ENCODE measurements at places on chromosomes 11 and 22.

- no peak for DNase-seq
Observed at GRCh38 chr11:113497066-113497910, 22.1 kb upstream of the DRD2 start.

DNA sequence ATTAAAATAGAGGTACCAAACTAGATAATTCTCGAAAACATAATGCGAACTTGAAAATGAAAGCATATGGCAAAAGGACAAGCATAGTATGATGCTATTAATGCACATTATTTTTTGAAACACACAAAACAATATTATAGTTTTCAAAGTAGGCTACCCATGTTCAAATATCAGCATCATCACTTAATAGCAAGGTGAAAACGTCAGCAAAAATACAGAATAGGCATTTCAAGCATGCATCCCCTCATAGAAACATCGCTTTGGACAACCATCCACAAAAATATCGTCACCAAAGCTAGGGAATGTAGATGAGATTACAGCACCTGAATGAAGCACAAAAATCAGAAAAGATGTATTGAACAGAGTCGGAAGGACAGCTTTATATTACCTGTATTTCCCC lies 814.5 kb upstream of the LRRC4C start:
- no peak for DNase-seq

DNA sequence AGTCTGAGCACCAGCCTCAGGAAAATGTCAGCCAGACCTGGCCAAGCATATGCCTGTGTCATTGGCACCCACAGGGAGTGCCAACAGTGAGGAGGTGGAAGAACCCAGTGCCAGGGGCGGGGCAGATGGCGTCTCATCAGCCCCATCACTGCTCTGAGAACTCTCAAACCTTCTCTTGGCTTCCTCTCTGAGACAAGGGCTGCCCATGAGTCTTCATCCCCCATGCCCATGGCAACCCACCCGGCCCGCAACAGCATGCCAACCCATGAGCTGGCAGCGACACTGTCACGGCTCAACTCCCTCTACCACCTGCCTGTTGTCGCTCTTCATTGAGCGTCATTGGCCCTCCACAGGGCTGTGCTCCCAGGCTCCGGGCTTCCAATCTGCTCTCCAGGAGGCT lies 340.5 kb downstream of the BUD13 start:
- DNase-seq = no peak

- DNase-seq = no peak
Observed at GRCh38 chr11:72160319-72160718, 24.8 kb downstream of the FOLR3 start.

DNA sequence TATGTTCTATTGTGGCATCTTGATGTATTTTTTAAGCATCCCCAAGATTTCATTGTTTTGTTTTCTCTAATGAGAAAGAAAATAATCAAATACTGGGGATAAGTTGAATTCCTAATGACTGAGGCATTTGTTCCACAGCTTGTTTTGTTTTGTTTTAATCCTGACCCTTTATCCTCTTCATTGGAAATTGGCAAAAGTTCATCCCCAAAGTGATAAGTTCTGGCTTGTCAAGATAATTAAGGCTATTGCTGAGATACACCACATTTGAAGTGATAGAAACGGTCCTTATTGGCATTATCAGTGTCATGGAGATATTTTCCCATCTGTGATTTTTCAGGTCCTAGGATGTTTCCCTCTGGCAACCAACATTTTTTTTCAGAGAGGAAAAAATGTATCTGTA lies 65.0 kb downstream of the SLC36A4 start:
- no peak for DNase-seq

DNA sequence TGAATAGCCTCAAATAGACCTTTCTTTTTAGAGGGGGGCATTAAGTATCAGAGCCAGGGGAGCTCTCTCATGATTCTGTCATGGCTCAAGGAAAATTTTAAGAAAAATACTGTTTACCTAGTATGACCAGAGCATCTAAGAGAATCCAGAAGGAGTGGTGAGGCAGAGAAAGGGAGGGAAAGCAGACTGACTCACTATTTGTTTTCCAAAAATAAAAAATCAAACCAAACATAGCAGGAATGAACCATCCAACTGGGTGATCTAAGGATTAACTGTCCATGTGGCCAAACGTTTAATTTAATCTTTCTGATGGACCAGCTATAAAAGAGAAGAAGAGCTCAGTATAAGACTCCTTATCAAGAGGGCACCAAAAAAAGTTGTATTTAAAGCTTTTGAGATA lies 70.8 kb downstream of the GAB2 start:
- DNase-seq = no peak

GRCh38 chr11:37571246-37571645 lies 973.2 kb upstream of the RAG2 start:
- no peak for DNase-seq

DNA sequence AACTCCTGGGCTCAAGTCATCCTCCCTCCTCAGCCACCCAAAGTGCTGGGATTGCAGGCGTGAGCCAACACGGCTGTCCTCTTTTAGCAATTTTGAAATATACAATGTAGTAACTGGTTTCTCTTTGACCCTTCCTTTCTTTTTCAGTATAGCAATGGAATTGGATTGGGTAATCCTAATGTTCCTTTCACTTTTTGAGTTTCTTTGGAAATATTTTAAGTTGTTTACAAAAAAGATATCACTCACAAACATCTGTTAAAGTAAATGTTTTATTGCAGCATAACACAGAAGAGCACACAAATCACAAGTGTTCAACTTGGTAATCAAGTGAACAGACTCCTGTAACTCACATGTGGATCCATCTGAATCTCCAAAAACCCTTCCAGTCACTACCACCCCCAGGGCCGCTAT lies 44.6 kb upstream of the EP300 start:
- DNase-seq = no peak

DNA sequence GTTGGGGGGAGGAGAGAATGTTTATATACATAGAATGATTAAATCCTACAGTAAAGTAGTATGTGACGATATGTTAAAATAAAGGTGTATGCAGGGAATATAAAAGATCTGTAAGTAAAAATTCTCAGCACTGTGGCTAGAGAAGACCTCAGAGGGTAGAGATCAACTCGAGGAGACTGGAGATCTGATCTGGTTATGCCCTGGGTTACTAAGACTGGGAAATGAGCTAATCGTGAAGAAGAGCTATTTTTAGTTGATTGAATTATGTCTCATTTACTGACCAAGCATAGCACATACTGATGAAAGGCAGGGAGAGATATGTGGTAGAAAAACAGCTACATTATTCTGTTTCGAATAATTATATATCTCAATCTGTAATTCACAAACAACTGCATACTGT lies 42.8 kb upstream of the ALKBH3 start:
- DNase-seq = no peak

DNA sequence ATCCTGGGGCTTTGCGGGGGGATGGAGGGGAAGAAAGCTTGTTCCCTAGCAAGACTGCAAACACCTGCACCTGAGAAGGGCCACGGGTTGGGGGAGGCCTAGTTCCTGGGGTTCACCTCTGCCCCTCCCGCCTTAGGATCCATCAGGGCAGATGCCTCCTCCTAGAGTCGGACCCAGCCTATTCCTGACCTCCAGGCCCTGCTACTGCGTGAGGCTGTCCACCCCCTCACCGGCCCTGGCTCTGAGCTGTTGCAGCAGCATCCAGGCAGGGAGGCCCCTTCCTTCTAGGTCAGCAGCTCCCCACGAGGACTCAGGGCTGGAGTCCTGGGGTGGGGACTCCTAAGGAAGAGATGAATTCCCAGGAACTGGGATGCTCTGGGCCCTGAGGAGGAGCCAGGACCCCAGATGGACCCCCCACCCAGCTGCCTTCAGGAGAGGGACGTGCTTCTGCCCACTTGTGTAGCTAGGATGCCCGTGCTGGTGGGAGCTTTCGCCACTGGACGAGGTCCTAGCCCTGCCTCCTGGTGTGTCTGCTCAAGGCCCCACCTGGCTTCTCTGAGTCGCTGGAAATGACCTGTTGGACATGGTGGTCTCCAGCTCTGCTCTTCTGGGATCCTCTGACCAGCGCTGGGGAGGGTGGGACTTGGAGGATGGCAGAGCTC lies 10.3 kb downstream of the MRGPRF start:
- no peak for DNase-seq

DNA sequence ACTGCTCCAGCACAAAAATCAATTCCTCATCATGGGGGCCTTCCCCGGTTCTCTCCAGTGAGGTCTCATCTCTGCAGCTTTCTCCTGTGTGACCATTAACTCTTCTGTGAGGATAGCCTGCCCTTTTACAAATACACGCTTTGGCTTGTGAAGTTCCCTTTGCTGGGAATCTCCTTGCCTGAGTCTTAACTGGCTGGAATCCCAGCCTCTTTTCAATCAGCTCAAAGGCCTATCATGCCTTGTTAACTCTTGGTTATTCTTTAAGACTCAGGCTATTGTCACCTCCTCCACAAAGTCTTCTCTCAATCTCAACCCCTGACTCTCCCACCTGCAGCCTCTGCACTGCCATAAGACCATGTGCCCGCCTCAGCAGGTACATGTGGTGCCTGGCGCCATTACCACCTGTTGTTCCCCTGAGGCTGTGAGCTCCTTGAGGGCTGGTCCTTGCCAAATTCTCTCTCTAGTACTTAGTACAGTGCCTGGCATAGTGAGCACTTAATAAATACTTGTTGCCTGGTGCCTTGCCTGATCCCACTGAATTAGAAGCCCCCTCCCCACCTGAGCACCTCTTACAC lies 128.2 kb downstream of the ST3GAL4 start:
- no peak for DNase-seq

- no peak for DNase-seq
Observed at GRCh38 chr11:27627979-27628378, 72.3 kb downstream of the BDNF start.

DNA sequence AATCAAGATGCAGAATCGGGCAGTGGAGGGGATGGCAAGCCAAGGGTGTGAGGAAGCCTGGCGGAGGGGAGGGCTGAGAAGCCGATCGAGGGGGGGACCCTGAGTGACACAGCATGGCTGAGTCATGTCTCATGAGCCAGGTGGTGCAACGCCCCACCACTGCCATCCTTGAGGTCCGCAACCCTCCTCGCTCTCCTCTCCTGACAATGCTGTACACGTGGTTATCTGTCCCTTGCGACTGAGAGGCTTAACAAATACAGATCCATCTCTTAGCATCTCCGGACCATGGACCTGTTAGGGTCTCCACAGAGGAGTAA lies 14.2 kb downstream of the SLC22A12 start:
- no peak for DNase-seq

DNA sequence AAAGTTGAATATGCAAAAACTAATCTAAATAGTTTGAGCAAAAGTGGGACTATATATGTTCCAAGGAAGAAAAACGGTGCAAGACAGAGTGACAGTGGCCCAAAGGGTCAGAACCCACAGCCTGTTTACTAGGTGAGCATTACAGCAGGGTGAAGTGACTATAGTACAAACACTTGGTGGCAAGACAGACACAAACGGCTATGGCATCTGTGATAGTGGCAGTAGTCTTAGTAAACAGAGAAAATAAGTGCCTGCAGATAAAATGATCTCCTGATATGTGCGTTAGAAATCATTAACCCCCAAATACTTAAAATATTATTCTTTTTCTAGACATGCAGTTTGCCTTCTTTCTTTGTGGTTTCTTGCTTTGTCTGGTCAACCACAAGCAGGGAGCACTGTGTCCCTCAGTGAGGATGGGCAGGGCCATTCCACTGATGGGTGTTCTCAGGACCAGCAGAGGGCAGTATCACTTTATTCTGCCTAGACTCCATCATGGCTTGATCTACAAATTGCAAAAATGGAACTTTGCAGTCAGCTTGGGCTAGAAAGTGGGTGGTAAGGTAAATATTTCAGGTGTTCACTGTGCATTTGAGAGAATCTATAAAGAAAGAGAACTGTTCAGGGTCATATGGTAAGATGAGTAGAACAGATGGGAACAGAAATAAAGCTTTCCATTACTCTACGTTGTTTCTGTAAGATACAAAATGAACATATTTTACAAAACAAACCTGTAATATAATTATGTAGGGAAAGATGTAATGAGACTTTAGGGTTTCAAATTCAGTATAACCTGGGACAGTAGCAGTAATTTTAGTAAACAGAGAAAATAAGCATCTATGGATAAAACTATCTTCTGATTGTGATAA lies 198.2 kb downstream of the SWAP70 start:
- DNase-seq = peak; percentile 63

- DNase-seq = no peak
Observed at GRCh38 chr11:47915374-47915773, 65.0 kb upstream of the PTPRJ start.

- no peak for DNase-seq
Observed at GRCh38 chr11:127136438-127136837, 135.9 kb upstream of the KIRREL3 start.

DNA sequence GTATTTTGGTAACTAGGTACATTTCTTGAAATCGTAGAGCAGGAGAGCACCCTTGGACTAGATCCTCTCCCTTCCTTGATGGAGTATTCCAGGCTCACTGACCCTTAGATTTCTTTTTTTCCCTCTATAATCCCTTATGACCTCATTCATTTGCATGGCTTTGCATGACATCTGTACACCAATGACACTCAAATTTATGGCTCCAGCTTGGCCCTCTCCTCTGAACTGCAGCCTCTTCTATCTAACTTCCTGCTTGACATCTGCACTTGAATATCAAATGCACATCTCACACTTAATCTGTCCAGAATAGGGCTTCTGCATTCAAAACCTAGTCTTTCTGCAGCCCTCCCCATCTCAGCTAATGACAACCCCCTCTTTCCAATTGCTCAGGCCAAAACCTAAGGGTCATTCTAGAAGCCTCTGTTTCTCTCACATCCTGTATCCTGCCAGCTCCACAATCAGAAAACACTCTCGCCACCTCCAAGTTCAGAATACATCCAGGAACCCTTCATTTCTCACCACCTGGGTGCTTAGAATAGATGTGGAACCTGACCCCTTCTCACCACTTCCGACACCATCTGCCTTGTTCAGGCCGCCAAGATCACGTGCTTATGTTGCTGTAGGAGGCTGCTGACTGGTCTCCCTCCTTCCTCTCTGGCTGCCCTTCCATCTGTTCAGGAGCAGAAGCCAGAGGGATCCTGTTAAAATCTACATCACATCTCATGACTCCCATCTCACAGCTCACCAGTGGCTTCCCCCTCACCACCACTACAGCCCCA lies 138.9 kb upstream of the MTNR1B start:
- DNase-seq = no peak

DNA sequence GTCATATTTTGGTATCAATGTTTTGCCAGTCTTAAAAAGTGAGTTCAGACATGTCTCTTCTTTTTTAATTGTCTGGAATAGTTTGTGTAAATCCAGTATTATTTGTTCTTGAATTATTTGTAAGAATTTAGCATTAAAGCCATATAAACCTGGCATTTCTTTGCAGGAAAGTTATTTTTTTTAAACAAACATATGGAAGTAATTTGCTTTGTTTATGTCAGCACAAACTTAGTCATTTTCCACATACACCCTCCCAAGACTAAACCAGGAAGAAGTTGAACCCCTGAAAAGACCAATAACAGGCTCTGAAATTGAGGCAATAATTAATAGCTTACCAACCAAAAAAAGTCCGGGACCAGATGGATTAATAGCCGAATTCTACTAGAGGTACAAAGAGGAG lies 9.1 kb upstream of the CCDC81 start:
- DNase-seq = no peak
